ENCODE measurements at places on chromosomes 11 and 22.

DNA sequence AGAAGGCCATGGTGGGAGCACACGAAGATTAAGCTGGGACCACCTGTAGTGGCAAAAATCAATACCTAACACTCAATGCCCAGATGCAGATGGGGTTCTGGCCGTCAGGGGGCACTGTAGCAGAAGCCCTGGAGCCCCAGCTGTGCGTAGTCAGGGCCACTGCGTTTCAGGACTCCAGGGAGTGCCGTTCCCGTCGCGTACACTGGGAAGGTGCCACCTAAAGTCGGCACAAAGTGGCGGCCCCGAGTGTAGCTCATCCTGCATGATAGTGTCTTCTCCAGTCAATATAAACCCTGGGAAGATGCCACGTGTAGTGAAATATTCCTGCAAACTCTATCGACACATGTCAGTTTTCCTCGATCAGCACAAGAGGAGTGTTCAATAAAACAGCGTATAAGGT lies 123.8 kb upstream of the NTM start:
- DNase-seq, result no peak

DNA sequence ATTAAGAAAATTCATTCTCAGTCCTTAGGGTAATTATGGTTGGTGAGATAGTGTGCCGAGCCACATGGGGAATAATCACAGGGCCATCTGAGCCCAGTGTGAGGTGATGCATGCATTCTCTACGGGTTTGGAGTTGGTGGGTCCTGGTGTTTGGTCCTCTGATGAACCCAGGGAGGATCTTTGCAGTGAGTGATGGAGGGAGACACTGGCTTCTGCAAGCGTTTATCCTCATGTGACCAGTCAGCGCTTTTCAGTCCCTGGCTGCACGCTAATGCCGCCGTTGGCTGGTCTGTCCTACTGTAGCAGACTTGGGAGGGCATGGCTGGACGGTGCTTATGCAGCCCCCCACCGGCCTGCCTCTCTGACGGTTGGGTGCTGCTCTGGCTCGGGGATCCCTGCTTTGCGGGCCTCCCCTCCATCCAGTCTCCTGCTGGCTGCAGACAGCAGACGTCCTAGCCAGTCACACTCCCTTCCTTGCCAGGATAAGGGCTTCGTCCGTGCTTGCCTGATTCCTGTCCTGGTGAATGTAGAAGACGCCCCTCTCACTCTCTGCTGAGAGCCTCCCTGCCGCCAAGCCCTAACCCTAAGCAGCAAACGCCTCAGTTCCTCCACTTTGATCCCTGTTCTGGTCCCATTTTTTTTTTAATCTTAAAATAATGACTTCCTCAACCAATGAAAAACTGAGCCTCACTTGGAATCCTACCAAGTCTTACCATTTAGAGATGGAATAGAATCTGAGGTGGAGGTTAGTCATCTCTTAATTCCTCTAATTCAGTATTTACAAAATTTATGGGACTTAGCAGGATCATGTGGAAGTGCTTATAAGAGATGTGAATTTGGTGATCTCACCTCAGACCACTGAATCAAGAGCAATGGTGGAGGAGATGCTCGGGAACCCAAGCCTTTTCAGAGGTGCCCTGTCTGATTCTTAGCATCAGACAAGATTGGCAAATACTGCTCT lies 143.7 kb upstream of the SORL1-AS1 start:
- DNase-seq, result no peak

DNA sequence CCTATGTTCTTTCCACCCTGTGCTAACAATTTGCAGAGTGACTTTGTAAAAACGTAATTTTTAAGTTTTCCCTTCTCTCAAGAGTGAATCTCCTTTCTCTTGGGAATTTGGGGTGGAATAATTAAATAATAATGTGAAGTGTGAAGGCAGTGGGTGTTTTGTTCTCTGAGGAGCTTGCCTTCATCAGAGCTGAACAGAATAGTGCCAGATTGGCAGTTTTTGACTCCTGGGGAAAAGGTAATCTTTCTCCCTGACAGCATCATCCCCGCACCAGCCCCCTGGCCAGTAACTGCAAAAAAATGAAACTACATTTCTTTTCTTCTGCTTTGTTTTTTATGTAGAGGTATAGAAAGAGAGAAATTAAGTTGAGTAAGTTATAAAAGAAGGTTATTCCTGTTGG lies 59.9 kb downstream of the MUC15 start:
- no peak for DNase-seq

DNA sequence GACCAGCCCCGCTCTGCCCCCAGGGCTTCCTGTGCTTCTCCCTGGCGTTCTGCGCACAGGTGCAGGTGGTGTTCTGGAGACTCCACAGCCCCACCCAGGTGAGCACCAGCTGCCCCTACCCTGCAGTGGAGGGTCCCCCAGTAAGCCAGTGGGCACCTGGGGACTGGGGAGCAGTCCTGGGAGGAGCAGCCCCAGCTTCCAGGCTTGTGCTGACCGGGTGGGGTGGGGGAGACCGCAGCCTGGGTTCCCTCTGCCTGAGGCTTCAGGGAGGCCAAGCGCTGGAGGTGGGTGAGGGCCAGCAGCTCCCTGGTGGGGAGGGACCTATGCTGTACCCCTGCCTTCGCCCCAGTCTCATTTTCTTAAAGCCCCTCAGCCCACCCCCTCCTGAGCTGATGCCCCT lies 6.9 kb downstream of the TSPAN32 start:
- DNase-seq, result no peak

All from stimulated activated naive CD4-positive, alpha-beta T cell (primary cell).